ENCODE measurements at places on chromosomes 12 and 14.

DNA sequence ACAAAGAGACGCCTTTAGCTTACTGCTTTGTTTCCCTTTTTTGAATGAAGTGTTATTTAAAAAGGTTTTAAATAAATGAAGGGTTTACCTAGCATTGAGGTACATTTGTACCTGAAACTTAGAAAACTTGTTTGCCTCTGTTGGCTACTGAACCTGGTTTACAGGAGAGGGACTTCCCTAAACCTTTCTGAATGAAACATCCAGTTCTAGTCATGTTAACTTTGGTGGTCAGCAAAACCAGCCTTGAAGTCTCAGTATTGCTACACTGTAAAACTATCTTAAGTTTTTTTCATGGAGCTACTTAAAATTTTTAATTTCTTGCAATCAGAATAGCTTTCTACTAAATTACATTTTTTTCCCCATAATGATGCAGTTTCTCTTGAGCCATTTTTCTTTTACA lies 38.2 kb downstream of the RASSF8 start:
- no peak for DNase-seq

DNA sequence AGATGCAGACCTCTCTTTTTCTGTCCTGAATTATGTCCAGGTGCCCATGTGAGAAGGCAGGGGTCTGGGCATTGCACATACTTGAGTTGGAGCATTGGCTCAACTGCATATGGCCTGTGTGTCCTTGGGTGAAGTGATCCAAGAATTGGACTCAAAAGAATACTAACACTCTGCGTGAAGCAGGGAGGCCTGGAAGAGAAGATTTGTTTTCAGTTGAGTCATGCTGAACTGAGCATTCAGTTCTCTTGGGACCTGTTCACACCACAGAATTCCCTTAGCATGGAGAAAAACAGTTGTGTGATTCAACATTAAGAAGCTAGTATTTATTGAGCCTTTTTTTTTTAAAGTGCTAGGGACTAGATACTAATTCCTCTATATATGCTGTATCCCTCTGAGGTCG lies 164.7 kb upstream of the TBX3 start:
- no peak for DNase-seq

DNA sequence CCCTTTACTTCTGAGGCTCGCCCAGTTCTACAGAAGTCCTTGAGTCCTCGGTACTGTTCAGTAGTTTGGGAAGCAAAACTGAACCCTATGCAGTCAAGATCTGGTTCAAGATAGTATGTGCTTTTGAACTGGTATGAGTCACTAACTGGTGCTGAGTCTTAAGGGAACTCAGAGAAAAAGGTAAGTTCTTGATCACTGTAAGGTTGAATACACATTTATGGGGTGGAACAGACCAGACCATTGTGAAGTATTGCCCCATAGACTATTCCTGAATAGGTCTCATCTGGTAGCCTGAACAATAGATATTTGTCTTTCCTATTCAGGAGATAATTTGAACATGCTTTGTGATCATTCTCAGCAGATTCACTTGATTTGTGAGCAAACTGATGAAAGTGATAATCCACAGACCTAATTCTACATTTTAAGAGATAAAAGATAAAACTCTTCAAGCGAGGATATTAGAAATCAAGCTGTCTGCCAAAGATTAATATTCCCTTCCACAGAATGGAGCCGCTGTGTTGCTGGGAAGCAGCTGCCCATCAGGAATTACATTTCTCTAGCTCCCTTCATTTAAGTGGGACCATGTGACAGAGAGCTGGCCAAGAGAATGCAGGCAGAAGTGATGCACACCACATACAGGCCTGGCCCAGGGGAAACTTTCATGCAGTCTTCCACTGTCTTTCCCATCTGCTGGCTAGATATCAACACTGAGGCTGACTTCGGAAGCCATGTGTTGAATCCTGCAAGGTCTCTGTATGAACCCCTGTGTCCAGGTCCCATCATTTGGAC lies 369.8 kb upstream of the GARIN6 start:
- no peak for DNase-seq

DNA sequence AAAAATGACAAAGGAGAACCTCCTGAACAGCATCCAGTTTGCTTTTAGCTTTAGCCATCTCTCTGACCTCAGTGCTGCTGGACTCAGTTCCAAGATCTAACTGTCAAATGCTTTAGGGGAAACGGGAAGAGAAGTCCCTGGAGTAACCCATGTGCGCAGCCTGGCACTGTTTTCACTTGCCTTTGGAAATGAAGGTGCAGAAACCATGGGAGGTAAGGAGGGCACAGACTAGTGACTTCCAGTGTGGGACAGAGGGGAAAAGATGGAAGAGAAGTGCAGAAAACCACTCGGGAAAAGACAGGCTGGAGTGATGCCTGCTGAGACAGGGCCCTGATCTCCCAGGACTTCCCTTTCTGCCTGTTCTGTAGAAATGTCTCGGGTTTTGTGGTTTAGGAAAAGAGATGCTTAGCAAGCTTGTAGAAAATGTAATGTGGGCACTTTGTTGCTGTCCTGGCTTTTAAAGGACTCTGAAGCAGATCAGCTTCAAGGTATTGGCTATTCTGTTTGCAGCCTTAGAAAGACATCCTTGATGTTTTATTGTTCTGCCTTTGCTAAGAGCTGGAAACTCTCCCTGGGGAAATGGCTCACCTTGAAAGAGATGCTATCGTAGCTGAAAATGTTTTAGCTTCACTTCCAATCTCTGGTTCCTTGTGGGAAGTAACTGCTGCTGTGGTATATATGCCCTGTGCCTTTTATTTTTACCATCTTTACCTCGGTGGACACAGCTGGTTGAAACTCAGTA lies 124.6 kb upstream of the HIF1A start:
- DNase-seq: no peak

Measured in hematopoietic multipotent progenitor cell (in vitro differentiated cells).